ENCODE measurements at places on chromosomes 11 and 22. TPM values are rescaled to one million over a fixed set of nuclear protein-coding genes. Genes with fewer than 3 reads are reported as not detected.

Gene GSTT2
- total RNA-seq, result not detected

Gene FAM83F
- total RNA-seq, result 0.91 TPM

Gene FAT3
- not detected for total RNA-seq

Gene FGF3
- total RNA-seq, result not detected

Gene FOLR2
- not detected for total RNA-seq

GRCh38 chr11:93370260-93370659 lies 39.7 kb downstream of the DEUP1 start:
- H3K27me3 ChIP-seq, result no peaks in the 10 kb centered on the region
- no peak overlapping the region for H3K4me3 ChIP-seq
- no peak for DNase-seq
- no peak overlapping the region for H3K27ac ChIP-seq
- no peaks in the 10 kb centered on the region for H3K4me1 ChIP-seq

DNA sequence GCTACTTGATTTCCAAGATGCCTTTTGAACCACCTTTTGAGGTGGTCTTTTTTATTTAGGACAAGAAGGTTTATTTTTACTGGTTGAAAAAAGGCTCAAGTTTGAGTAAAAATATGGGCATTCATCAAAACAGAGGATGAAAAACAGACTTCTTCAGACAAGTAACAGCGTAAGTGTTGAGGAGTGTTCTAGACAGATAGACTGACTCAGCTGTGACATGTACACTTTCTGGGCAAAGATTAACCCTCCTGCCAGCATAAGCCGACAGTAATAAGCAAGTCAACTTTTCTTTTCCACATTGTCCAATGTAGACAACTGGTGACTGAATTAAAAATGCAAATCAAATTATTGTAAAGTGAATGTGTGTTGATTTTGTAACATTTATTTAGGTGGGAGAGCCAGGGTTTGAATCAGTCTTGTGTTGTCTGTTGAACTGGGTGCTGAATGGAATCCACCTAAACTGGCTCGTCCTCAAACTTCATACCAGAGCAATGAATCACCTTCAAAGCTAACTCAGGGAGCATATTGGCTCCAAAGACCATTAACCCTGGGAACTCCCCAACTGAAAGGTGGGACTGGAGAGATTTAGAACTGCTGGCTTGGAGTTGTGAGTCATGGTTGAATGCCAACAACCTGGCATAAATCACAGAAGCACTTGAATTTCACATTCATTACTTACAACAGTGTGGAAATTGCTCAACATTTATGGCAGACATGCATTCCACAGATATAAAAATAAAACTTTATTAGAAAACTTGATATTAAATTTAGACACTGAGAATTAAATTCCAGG lies 377.0 kb downstream of the ETS1 start:
- peaks cover 5% of the 10 kb centered on the region for H3K36me3 ChIP-seq
- H3K27ac ChIP-seq, result no peak overlapping the region
- peak; percentile 11 for DNase-seq
- H3K4me1 ChIP-seq, result peaks cover 27% of the 10 kb centered on the region

DNA sequence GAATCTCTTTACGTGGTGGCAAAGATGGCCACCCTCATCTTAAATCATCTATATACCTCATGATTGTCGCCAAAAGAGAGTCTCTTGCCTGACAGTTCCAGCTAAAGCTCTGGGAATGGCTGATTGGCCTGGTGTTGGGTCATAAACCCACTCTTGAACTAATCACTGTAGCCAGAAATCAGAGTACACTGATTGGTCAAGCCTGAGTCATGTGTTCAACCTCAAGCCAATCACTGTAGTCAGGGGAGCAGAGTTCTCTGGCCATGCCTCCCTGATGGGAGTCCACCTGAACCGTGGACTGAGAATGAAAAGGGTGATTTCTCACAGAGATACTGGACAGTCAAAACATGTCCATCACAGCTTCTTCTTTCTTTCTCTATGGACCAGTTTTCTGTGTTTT lies 45.8 kb downstream of the RCN1 start:
- no peaks in the 10 kb centered on the region for H3K4me1 ChIP-seq
- H3K4me3 ChIP-seq, result no peak overlapping the region
- no peaks in the 10 kb centered on the region for H3K36me3 ChIP-seq
- no peak for DNase-seq
- peaks cover 2% of the 10 kb centered on the region for H3K27me3 ChIP-seq

GRCh38 chr11:32121012-32121411 lies 30.1 kb downstream of the RCN1 start:
- no peak overlapping the region for H3K27ac ChIP-seq
- no peak overlapping the region for H3K4me3 ChIP-seq
- peaks cover 30% of the 10 kb centered on the region for H3K27me3 ChIP-seq
- no peaks in the 10 kb centered on the region for H3K36me3 ChIP-seq

DNA sequence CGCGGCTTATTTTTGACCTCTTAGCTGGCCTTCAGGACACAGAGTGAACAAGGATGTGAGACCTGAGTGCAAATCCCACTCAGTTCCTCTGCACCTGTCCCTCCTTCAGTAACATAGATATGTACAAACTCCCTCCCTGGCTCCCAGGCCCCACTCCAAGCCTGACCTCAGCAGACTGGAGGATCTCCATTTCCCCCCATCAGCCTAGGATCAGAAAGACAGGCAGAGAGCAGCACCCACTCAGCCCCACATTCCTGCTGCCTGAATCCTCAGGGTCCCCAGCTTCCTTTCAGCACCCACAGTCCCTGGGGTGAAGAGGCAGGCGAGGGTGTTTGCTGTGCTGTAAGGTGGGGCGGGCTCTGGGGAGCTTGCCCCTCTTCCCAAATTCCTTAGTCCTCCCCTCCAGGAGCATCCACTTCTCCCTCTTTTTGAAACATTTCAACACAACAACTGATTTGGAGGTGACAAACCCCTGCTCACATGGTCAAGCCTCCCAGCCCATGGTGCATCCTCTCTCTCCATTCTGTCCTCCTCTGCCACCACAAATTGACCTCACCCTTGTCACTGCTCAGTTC lies 151.1 kb downstream of the FEZ1 start:
- H3K36me3 ChIP-seq, result no peaks in the 10 kb centered on the region
- no peak overlapping the region for H3K27ac ChIP-seq
- no peak for DNase-seq
- no peak overlapping the region for H3K4me3 ChIP-seq
- H3K4me1 ChIP-seq, result no peaks in the 10 kb centered on the region

DNA sequence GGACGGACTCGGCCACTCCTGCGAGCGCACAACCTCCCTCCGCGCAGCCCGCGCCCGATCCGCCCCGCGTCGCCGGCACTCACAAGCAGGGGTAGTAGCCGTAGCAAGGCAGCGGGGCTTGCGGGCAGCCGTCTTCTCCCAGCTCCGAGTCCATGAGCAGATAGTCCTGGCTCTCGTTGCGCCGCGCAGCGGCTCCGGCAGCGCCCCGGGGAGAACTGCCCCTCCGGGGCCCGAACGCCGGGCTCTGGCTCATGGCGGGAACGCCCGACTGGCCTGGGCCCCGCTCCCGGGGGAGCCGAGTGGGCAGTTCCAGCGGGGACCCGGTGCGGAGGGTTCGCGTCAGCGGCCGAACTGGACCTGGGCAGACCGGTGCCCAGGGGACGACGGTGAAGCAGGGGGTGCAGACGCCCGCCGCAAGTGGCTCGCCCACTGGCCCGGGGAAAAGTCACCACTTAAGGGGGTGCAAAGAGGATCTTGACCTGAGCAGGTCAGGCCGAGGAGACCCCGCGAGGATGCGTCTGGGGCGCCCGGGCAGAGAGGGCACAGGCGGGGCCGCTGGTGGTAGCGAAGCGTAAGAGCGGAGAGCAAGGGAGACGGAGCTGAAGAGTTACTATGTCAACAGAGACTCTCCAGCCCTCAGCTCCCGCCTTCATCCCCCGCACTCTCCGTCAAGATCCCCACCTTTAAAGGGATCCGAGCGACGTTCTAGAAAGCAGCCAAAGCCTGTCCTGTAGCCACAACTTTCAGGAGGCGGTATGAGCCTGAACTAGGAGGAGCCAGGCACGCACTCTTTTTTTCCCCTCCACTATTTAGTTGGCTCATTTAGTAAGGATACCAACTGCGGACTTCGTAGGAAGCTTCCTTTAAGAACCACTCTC lies at the start of gene TRPC6:
TRPC6 (minus strand) TSS at position 757 of the 878 bp plus-strand sequence; CDS start at position 253, 504 bp downstream.
- H3K4me3 ChIP-seq, result no peak within 1 kb of the TSS
- no peak for DNase-seq
- H3K27ac ChIP-seq, result no peak within 1 kb of the TSS

GRCh38 chr22:44369293-44369661 lies 56.5 kb upstream of the SHISAL1 start:
- H3K4me3 ChIP-seq, result no peak overlapping the region
- no peak overlapping the region for H3K27ac ChIP-seq
- H3K27me3 ChIP-seq, result no peaks in the 10 kb centered on the region
- DNase-seq, result no peak
- no peaks in the 10 kb centered on the region for H3K36me3 ChIP-seq
- no peaks in the 10 kb centered on the region for H3K4me1 ChIP-seq

GRCh38 chr22:30869667-30870395 lies 98.7 kb downstream of the MORC2 start:
- no peak overlapping the region for H3K27ac ChIP-seq
- H3K27me3 ChIP-seq, result no peaks in the 10 kb centered on the region
- no peaks in the 10 kb centered on the region for H3K4me1 ChIP-seq
- no peaks in the 10 kb centered on the region for H3K36me3 ChIP-seq

Measured in activated CD4-positive, alpha-beta T cell treated with anti-CD3 and anti-CD28 coated beads for 36 hours (primary cell).